Stimulated activated CD8-positive, alpha-beta memory T cell treated with anti-CD3 and anti-CD28 coated beads, Interleukin-7, amount 100 ng/mL, for 48 hours (primary cell): ENCODE measurements at places on chromosomes 5 and 9.

DNA sequence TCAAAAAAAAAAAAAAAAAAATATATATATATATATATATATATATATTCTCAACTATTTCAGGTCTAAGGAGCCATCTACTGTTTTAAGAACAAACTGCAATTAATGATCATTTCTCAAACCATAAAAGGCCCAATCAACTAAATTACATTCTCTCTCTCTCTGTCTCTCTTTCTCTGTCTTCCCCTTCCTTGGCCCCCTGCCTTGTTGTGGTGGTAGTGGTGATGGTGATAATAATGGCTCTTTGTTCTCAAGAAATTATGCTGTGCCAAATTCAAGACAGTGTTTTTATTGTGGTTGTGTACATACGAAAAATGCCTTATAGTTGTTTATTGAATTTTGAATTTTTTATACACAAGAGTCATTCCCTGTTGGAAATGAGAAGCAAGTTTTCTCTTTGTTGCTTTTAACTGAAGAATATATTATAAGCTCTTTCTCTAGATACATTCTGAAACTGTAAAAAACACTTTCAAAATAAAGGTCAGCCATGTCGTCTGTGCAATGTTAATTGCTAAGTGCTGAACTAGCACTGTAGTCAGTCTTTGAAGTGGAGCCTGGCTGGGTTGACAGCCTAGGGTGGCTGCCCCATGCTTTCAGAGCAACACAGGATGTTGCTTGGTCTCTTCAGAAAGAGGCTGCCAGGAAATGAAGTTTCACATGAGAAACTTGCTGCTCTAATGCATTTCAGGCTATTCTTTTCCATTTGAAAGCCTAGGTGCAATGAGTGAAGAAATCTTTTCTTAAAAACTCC is 96.0 kb downstream of the HINT1 start:
- DNase-seq = peak; percentile 28

DNA sequence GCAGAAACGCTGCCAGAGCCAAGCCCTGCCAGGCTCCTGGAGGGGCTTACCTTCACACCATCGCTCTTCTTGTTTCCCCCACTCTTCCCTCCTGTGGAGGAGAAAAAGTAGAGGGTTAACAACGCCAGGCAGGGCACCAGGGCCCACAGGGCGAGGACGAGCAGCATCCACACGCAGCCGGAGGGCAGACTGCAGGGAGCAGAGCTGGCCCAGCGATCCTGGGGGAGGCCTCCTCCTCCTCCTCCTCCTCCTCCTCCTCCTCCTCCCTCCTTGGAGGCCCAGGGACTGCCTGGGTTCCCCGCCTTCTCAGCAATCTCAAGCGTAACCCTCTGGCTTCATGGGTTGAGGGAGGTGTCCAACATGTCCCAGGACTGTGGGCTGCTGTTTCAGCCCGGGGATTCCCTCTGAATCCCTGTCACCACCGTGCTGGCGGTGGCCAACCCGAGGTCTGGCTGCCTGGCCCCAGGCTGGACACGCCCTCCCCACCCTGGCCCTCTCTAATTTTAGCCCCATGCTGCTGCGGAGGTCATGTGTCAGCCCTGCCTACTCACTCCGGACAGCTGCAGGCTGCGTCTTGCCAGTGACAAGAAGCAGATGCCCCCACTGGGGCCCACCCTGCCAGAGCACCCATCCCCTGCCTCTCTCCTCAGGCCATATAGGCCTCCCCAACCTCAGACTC is 44.3 kb downstream of the CAMK2A start:
- DNase-seq = no peak

- no peak for DNase-seq
These were observed 24.7 kb upstream of the CTNND2 start for GRCh38 chr5:11928909-11929308.

- DNase-seq = no peak
These were observed 20.7 kb downstream of the ACTL7B start for GRCh38 chr9:108834959-108835665.

- DNase-seq = no peak
These were observed 346.3 kb downstream of the ENC1 start for GRCh38 chr5:74294231-74294705.

DNA sequence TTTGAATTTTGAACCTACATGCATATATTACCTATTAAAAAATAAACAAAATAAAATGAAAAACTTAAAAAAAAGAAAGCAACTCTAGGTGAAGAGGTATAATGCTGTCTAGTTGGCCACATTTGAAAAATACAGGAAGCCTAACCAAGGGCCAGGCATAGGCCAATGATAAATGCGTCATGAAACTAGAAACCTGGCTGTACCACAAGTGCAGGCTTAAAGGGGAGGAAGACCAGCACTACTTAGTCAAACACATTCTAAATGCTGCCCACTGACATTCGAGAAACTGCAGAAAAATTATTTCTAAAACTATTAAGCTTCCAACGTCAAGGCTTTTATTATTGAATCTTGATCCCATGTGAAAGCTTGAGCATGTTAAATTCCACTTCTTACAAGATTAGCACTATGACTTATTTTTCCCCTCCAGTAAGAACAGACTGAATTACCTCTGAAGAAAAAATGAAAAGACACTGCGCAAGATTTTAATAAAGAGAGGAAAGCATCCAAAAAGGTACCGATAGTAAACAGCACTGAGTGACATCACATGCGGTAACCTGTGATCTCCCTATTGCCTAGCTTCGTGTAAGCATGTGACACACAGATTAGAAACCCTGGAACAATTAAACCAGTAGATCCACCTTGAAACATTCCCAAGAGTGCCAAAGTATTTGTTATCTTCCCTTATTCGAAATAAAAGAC is 16.2 kb downstream of the CDC14B start:
- no peak for DNase-seq

GRCh38 chr9:13053504-13053903 is 226.0 kb downstream of the MPDZ start:
- no peak for DNase-seq

GRCh38 chr9:36937346-36937745 is 96.7 kb downstream of the PAX5 start:
- no peak for DNase-seq

- DNase-seq = no peak
These were observed 125.1 kb upstream of the SGCD start for GRCh38 chr5:156201788-156202403.

GRCh38 chr9:94867842-94868312 is 141.4 kb downstream of the AOPEP start:
- no peak for DNase-seq

DNA sequence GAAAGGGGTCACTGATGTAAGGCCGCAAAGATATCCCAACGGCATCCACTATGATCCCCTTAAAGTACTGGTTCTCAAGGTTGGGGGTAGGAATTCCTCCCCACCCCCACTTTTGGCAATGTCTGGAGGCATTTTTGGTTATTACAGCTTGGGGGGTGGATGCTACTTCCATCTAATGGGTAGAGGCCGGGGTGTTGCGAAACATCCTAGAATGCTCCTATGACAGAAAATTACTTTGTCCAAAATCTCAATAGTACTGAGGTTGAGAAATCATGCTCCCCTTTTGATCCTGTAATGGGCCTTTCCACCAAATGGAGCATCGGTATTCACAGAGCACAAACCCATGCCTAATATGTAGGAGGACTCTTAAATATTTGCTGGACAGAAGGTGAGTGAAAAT is 20.8 kb upstream of the TCERG1 start:
- DNase-seq = no peak

GRCh38 chr9:5801739-5802113 is 31.2 kb downstream of the ERMP1 start:
- DNase-seq = no peak

DNA sequence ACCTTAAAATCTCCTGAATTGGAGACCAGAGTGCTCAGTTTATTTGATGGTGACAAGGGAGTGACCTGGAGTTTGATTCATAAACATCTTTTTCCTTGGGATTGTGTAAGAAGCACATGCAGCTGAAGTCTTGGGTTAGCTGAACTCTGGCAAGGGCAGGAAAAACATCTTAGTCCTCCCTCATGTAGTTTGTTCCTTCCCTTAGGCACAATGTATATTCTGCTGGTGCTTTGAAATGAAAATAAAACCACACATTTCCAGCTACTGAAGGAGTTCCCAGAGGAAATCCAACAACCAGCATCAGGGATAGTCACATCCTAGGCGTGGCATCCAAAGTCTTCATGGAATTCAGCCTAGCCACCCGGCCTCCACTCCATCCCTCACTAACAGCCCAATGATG is 95.2 kb upstream of the PAPPA start:
- DNase-seq = no peak

DNA sequence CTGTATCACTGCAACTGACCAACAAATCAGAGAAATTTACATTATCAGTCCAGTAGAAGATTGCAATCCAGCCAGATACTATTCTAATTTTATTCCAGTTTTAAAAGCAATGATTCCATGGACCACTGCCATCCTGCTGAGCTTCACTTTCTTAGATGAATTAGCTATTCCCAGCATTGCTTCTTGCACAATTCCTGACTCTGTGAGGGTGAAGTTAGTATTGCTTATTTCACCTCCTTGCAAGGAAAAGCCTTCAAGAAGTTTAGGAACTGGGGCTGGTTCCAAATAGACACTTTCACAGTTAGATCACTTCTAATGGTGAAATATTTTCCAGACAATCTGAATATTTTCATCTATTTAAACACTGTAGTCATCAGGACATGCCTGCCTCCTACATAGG is 338.6 kb upstream of the TNC start:
- no peak for DNase-seq
